ENCODE measurements at places on chromosomes 1 and 21.
A peak's percentile ranks its signal among the peaks of the same experiment; 100 is the strongest.

DNA sequence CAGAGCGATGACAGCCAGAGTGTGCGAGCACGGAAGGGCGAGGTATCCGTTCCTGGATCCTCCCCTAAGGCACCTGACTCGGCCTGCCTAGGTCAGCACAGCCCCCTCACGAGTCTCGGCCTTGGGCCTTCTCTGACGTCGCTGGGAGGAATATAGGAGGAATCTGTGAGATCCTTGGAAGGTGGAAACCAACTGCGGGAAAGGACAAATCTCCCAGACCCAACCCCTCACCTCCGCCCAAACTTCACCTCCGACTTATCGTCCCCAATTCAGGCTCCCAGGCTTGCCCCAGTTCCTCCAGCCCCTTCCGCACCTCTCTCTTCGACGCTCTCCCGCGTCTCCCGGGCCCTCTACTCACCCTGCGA is 494 bp downstream of the APH1A start:
- DNase-seq = peak; percentile 34

- no peak for DNase-seq
Measured at GRCh38 chr1:50488356-50488755, 65.1 kb upstream of the DMRTA2 start.

GRCh38 chr1:206794294-206794908 is 22.1 kb upstream of the IL10 start:
- no peak for DNase-seq

DNA sequence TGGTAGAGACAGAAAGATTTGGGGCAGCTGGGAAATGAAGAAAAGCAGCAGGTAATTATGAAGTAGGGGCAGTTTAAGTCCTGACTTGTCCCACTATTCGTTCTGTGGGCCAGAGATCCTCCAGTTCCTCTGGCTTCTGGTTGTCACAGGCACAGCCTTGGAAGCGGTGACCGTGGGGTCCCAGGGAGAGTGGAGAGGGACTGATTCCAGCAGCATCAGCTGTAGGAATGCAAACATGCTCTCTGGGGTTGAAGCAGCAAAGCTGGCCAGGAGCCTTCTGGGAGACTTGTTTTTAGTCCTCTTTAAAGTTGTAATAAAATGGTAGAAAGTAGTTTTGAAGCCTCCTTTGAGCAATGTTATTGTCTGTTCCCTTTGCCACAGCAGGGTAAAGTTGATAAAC is 488.0 kb downstream of the LMO4 start:
- no peak for DNase-seq

GRCh38 chr1:64245495-64245894 is 42.1 kb downstream of the UBE2U start:
- no peak for DNase-seq

DNA sequence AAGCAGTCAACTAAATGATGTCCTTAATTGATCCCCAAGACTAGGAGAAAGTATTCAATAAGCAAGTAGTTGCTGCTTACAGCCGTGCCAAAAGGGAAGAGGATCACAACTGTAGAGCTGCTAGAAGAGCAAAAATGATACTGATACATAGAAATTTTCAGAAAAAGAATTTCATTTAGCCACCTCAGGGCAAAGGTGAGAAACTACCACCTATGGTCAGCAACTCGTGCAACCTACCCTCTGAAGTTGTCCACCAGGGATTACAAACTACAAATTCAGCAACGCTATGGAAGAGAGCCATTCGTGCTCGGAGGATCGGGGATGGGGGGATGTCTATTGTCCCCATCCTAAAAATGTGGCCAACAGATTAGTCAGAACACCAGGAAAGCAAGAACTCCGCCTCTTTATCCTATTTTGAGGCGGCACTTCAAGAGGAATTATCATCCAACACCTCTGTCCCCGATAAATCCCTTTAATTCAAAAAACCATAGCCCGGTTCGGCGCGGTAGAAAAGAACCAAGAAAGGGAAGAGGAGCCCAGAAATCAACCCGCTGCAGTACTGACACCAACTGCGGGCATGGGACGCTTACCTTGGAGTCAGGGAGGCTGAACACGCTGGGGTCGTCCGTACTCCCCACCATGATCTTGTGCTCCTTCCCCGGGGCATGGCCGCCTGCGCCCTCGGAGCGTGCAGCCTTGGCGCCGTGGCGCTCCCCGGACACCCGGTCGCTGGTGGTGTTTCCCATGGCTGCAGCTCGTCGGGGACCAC is 687 bp downstream of the PRKAB2 start:
- DNase-seq = peak; percentile 32
